Ammon's horn (tissue), 1 donor: ENCODE measurements at places on chromosomes 2 and 18.
A peak's percentile ranks its signal among the peaks of the same experiment; 100 is the strongest.

GRCh38 chr2:134348760-134349159, 94.9 kb downstream of the MGAT5 start:
- no peak for DNase-seq

- no peak for DNase-seq
These were observed 49.1 kb downstream of the FASTKD2 start for GRCh38 chr2:206814498-206814897.

DNA sequence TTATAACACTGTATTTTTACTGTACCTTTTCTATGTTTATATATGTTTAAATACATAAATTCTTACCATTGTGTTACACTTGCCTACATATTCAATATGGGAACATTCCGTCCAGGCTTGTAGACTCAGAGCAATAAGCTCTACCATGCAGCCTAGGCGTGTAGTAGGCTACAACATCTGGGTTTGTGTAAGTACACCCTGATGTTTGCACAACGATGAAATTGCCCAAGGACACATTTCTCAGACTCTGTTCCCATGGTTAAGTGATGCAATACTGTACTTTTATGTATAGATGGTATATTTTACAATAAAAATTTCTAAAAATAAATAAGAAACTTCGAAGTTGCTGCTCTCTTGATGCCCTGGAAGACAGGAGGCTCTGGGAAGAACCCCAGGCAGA, 38.4 kb downstream of the YPEL5 start:
- no peak for DNase-seq

GRCh38 chr2:160893581-160893980, 266.6 kb upstream of the TANK start:
- DNase-seq: no peak

GRCh38 chr2:144358374-144358964, 161.4 kb downstream of the ZEB2 start:
- DNase-seq: no peak

DNA sequence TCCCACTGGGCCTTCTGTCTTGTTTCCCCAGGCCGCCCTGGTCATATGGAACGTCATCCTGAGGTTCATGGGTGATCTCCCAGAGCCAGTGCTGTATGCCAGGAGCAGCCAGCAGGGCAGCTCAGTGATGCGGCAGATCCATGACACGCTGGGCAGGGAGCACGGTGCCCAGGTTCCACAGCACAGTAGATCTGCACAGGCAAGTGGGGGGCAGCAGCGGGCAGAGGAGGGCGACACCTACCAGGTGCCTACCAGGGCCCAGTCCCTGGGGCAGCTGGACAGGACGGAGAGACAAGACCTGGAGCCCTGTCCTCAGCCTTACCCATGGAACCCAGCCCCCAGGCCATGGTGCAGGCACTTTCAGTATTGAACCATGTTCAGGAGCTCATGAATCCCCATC, 36.1 kb upstream of the GPR17 start:
- DNase-seq: no peak

DNA sequence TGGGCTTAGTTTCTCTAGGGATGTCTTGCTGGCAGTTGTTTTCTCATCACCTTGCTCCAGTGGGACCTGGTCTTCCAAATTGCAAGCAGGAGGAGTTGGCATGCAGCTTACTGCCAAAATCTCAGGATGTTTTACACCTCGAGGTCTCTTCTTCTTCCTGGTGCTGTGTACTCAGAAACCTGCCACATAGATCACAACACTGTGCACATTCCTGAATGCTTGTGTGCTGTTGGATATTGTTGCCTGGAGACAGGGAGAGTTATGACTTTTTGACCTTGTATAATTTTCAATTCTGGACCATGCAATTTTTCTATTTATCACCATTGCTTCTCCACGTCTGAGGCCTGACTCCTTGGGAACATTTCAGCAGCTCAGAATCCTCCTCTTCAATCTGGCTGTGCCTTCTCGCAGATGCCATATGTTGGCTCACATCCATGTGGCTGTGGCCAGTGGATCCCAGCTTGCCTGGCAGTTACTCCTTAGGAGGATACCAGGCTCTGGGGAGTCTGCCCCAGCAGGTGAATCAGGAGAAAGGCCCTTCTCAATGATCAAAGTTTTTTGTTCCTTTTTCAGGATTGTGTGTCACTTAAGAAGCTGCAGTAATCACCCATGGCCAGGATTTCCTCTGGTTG, 489.3 kb downstream of the TSN start:
- no peak for DNase-seq

GRCh38 chr18:11663439-11664029, 25.5 kb upstream of the GNAL start:
- DNase-seq: no peak

DNA sequence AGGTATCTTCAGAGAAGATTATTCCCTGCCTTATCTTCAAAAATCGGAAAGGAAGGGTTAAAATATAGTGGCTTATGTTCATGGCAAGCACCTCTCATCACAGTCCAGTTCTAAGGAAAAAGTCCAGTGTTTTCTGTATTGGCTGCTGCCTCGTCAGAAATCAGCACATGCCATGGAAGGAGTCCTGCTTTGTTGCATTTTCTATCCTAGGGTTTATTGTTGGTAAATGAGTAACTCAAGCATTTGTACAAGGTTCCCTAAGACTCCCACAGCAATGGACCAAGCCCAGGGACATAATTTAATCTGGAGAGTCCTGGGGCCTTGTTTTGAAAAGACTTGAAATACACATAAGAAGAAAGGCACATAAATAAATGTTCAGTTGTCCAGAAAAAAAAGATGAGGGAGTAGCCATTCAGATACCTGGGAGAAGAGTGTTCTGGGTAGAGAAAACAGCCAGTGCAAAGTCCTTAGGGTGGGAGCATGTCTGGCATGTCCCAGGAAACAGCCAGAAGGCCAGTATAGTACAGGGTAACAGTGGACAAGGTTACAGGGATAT, 26.4 kb downstream of the NBEAL1 start:
- no peak for DNase-seq

DNA sequence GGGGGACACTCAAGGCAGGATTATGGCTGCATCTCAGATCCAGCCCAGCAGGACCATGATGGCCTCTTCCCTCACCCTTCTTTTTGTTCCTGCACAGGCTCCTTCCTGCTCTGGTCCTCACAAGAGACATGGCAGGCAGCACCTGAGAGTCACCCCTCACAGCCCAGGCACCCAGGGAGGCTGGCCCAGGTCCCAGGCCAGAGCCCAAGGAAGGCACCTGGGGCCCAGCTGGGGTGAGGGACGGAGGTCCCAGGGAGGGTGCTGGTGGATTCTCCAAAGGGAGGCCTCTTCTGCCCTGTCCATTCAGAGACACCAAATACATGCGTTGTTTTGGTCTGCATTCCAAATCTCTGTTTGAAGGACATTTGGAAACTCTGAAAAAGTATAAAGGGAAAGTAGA, 285.4 kb upstream of the HS6ST1 start:
- no peak for DNase-seq

- peak; percentile 60 for DNase-seq
These were observed 423.9 kb upstream of the MAP2 start for GRCh38 chr2:208999911-209000310.

DNA sequence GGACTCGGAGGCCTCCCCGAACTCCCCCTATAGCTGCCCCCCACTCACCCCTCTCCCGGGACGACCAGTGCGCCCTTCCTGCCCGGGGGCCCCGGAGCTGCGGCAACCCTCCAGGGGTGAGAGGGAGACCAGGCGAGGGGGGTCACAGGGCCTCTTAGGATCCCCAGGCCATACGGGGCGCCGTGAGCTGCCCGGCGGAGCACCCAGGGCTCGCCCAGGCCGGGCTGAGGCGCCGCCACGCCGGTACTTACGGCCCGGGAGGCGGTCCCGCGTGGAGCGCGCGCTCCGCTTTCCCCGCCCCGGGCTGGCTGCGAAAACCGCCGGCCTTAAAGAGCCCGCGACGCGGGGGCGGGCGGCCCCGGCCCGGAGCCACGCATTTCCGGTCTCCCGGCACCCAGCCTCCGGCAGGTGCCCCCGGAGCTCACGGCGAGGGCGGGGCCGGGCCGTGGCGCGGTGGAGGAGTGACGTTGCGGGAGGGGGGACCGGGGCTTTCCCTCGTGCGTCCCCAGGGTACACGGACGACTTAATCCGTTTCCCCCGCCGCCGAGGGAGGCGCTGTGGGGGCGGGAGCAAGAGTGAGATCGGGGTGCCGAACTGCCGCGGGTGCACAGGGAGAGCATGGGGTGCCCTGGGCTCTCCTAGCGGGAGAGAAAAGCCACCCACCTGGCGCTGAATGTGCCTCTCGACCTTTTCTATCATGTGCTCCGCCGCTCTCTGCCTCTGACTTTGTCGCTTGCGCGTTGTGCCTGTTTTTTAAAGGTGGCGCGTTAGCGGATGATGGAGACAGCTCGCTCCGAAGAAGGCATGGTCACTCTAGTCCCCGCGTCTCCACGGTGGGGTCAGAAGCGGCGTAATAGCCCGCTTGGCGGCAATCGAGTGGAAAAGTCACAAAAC, at the start of gene METTL21A:
Gene METTL21A, minus strand, starts transcription at position 381 of the 894 bp plus-strand sequence. CDS start 1,019 bp downstream, outside the sequence.
- DNase-seq: peak; percentile 89

- DNase-seq: no peak
These were observed 40.0 kb downstream of the TEX44 start for GRCh38 chr2:231632559-231633142.

DNA sequence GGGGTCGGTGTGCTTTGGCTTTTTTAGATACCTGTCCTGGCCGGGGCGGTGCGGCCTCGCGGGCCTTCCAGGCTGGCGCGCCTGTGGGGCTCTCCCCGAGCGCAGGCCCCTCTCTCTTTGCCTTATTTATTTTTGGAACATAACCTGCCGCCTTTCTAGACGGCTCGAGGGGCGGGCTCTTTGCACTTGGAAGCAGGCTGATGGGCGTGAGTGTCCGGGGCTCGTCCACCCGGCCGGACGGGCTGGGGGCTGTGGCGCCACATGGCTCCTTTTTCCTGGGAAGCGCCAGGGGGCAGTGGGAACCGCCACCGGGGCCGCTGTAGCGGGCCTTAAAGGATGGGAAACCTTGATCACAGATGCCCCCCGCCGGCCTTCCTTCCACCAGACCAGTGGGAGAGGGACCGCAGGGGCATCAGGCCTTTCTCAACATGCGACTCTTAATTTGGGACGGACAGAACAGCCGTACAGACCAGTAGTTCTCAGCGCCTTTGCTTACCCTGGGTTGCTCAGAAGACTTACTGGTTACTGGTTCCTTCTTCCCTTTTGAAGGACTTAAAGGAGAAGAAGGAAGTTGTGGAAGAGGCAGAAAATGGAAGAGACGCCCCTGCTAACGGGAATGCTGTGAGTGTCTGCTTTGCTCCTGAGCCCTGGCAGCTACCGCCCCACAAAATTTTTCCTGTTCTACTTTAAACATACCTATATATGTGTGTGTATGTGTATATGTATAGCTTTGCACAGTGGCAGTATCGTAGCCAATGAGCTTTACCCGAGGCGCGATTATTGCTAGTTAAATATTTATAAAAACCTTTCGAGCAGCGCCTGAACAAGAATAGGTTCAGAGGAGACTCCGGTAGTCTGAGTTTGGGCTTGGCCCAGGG, 2.7 kb downstream of the PTMA start:
- no peak for DNase-seq

GRCh38 chr2:220966636-220967035, 605.5 kb downstream of the EPHA4 start:
- no peak for DNase-seq

DNA sequence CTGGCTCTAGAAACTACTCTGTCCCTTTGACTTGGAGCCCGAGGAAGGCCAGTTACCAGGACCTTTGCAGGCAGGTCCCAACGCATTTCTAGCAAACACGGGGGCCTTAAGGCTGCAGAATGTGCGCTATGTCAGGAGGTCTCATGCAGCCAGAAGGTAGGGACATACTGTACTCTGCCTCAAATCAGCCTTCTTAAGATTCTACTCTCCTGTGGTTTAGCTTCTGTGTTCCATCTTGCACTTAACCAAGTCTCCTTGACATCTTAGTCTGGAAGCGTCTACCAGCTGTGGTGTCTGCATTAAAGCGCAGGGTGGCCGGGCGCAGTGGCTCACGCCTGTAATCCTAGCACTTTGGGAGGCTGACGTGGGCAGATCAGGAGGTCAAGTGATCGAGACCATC, 65.5 kb downstream of the STEAP3 start:
- peak; percentile 43 for DNase-seq

DNA sequence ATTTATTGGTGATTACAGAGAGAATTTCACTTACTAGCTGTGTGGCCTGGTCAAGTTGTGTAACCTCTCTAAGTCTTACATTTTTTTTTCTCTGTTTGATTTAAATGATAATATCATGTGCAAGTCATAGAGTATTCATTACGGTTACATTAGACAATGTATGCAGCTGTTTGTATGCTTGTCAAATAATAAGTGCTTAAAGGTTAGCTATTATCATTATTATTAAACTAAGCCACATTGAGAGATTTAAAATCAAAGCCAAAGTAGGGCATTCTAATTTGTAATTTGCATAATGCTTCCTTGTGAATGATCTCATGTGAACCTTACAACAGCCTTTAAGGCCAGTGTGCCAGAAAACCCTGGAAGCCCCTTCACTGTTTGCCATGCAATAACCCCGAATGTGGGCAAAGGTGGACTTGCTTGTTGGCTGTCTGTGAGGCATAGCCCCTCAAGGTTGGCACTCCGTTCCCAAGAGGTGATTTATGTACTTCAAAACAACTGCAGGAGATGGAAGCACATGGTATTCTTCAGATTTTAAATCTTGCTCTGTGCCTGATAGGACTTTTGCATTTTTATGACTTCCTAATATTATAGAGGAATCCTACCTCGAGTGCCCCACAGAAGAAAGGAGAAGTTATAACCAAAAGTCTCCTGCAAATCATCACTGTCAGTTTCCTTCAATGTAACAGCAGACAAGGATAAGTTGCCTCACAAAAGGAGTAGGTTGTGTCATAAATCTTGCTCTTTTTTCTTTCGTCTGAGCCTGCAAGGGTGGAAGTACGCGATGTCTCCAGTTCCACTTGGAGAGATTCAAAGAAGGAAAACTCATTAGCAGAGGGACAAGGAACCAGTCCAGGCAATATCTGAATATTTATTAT, 272.0 kb downstream of the TGIF1 start:
- no peak for DNase-seq

DNA sequence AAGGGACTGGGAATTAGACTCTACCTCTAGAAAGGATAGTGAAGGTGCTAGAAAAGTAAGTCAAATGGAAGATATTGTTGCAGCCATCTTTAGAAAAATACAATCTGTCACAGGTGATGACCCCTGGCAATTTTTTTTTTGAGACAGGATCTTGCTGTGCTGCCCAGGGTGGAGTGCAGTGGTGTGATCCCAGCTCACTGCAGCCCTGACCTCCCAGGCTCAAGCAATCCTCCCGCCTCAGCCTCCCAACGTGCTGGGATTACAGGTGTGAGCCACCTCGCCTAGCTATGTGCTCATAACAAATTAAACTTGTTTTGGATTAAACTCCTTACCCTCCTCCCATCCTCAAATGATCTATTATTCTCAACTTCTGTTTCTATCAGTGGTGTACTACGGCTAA, 3.8 kb upstream of the GIGYF2 start:
- no peak for DNase-seq

GRCh38 chr2:40428439-40428838, 23.5 kb downstream of the SLC8A1 start:
- no peak for DNase-seq

GRCh38 chr2:227921648-227922047, 50.2 kb downstream of the DAW1 start:
- no peak for DNase-seq

GRCh38 chr2:208573569-208573968, 167.0 kb downstream of the PTH2R start:
- DNase-seq: no peak
